ENCODE measurements at places on chromosomes 11 and 22.

- DNase-seq: peak; percentile 45
Measured at GRCh38 chr11:112795142-112795815, 165.9 kb upstream of the NCAM1 start.

- DNase-seq: no peak
Measured at GRCh38 chr22:29890760-29891159, 7.8 kb downstream of the MTMR3 start.

DNA sequence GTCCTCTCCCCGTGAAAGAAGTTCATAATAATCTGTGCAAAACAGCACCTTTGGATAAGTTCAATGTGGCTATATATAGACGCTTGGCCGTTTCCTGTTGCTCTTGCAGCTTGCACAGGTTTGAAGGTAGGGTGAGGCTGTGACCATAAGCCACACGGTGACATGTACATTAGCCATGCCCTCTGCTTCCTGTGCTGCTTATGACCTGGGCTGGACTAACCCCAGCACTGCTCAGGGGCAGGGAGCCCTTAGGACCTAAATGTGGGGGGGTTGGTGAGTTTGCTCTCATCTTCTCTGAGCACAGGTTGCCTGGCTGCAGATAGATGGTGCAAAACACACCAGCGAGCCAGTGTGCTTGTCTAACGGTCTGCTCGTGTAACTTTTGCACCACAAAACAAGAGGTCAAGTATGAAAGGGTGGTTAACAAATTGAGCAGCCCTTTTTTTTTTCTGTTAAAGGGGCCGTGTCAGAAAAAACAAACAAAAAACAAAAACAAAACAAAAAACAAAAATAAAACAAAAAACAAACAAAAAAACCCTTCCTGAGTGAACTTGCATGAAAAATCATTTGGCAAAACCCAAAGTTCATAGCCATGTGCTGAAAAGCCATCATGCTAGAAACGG is 37.3 kb downstream of the FLI1 start:
- peak; percentile 32 for DNase-seq

GRCh38 chr11:67613960-67614715 is 7.4 kb downstream of the NDUFV1 start:
- DNase-seq: peak; percentile 6

DNA sequence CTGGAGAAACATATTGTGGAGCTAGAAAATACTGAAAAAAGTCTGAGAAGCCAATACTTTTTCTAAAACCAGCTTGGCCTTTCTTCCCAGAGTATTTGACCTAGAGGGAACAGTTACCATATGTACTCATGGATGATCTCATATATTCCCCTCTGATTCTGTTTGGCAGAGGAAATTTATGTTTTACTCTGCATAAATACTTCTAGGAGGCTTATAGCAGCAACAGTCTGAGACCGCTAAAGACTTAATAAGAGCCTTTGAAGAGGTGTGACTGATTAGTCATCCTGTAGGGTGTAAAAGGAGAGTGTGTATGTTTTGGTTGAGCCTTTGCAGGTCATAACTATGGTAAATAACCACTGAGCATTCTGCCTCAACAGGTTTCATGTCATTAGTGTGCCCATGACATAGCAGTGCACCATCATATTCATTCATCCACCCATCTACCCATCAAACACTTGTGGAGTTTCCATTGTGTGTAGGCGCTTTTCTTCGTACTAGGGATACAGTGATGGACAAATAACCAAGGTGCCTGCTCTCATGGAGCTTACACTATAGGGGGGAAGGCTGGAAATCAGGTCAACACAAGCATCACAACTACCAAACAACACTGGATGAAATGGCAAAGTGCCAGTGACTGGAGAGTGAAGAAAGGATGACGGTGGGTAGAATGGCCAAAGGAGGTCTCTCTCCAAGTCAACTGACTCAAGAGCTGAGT is 44.5 kb downstream of the TRAF6 start:
- DNase-seq: no peak

DNA sequence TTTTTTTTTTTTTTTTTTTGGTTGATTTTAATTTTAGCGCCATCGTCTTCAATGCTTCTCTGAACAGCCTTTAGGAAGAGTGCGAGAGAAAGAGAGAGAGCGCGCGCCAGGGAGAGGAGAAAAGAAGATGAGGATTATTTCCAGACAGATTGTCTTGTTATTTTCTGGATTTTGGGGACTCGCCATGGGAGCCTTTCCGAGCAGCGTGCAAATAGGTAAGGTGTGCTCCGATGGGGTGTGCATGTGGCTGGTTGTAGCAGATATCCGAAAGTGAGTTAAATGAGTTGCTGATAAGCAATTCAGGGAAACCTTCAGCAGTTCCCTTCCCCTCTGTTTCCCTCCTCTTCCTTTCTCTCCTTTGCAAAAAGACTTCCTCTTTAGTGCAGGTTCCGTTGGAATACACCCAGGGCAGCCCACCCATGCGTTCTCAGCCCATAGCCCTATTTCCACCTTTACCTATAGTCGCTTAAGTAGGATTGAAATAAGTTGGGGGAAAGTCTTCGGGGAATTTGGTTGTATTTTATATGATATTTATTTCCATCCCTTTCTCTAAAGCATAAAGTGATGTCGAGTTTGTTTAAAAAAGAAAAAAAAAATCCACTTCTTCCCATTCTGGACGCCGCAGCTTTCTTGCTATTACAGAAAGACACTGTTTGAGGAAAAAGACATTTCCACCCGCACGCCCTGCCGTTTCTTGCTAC is 1.1 kb downstream of the GRIA4 start:
- no peak for DNase-seq

DNA sequence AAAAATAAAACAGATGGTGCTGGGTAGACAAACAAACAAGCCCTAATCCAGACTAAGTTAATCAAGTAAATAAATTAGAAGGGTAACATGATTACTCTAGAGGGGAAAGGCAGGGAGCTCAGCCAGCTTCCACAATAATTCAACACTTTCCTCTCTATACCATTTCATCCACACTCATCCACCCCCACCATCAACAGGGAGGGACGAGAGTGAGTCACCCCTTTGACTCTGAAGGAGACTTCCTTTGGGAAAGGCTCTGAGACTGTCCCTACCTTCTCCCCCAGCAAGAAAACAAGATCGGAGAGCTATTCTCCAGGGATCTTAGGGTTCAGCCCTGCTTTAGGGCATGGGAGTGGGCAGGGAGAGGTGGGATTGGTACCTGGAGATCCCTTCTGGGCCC is 33.1 kb downstream of the TRIM66 start:
- peak; percentile 44 for DNase-seq

GRCh38 chr22:33300165-33300564 is 242.0 kb upstream of the SYN3 start:
- DNase-seq: no peak

- DNase-seq: no peak
Measured at GRCh38 chr22:49994361-49995040, 18.1 kb downstream of the IL17REL start.

DNA sequence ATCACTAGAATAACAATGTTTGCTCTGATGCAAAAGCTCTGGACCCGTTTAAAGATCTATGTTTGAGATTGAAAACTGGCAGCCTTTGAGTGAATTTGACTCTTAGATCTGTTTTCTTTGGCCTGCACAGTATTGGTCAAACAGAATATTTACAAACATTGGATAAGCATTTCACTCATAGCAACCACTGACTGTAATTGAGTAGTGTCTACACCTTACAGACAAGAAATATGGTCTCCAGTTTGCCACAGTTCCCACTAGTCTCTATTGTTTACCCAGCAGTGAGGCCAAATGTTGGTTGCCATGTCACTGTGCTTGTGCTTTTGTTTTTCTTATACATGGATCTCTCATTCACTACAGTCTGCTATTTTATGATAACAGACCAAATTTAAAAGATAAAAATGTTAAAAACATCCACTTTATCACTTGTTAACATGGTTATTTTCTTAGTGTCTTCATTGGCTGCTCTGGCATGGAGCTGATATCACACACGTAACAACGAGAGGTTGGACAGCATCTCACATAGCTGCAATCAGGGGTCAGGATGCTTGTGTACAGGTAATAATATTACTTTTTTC is 12.2 kb downstream of the ANKRD42 start:
- DNase-seq: no peak

- DNase-seq: no peak
Measured at GRCh38 chr11:33324302-33324985, 67.3 kb downstream of the HIPK3 start.

DNA sequence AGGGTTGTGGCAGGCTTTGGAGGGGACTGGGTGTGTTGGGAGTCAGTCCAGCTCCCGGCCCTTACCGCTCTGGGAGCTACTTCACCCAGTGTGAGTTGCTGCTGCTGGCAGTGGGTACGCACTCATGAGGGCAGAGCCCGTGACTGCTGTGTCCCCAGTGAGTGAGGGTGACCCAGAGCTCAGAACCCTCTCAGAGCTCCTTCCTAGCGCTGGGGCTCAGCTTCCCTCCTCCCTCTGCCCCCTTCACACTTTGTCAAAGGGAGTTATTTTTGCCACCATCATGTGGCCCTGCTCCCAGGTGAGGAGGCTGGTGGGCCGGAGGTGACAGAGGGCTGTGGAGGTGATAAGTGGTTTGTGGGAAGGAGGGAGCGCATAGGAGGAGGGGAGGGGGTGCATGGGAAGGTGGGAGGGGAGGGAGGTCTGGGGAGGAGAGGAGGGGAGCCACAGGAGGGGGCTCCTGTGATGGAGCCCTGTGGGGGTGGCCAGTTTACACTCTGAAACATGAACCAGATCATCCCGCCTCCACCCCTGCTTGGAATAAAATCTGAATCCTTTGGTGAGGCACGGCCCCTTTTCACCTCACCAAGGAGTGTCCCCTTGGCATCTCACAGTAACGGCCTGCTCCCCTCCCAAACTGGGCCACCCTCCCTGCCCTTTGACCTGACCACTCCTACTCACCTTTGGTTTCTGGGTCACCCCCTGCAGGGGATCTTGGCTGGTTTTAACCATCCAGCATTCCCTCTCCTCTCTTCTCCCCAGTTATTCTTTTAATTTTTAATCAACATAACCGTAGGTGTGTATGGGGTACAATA is 9.9 kb downstream of the NDUFV1 start:
- DNase-seq: no peak
